NCI-H226 (cell line): ENCODE measurements at places on chromosomes 2 and 18.
A peak's percentile ranks its signal among the peaks of the same experiment; 100 is the strongest.

GRCh38 chr18:5900262-5900661 lies 4.9 kb upstream of the TMEM200C start:
- peak; percentile 92 for DNase-seq

DNA sequence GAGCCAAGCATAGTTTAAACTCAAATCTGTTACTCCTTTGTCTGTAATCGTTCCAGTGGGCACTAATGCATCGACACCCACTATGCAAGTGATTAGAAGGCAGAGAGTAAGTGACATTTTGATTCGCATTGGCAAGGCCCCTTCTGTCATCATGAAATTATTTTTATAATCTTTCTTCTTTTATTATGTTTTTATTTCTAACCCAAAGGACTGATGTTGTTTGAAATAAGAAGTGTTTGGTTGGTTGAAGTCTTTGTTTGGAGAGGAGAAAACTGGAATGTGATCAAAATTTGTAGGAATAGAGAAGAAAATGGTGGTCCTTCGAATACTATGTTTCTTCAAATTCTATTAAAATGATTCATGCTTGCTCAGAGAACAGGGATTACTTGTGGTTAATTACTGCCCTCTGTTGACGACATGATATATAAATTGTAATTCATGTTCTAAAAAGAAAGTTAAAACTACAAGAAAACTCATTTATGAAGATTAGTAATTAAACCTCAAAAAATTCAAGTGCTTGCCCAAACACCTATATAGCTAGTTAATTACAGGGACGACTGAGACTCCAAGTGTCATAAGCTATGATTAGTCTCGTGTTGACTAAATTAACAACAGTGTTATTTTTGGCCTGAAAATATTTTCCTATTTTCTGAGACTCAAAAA lies 26.4 kb upstream of the TFPI start:
- peak; percentile 33 for DNase-seq

DNA sequence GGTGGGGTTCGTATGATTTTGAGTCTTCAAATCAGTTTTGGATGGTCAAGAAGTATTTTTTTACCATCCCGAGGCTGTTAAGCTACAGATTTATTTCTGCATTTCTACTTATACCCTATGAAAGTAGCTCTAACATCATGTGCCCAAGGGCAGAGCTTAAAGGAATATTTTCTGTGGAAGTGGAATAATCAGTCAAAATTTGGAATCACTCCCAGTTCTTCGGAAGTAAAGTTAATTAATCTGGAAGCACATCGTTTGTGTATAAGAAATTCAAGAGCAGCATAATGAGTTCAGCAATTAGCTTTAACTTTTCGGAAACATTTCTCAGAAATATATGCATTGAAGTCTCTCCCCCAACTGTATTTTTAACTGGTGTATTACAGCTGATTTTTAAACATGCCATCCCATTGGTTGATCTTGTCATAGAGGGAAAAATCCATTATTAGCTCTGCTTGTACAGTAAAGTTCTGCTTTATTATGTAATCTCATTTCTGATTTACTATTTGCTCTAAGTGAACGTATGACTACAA lies 510.1 kb downstream of the DCC start:
- no peak for DNase-seq

- no peak for DNase-seq
These were observed 5.3 kb downstream of the DNMT3A start for GRCh38 chr2:25336383-25336841.

- no peak for DNase-seq
These were observed 43.0 kb downstream of the WIPF1 start for GRCh38 chr2:174554529-174555150.

DNA sequence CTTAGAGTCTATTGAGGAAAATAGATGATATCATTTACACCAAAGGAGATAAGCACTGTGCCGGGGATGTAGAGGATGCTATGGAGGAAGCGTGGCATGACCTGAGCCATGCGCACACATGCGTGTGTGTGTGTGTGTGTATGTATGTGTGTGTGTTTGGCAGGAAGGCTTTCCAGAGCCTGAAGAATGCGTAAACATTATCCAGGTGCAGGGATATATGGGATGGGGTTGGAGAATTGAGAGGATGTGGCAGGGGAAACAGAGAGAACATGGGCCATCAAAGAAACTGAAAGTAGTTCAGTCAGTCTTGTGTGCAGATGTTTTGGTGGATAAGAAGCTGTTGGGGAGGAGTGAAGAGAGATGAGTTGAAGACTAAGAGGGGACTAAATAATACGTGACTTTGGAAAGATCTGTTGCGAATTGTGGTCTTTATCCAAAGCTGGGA lies 9.3 kb upstream of the STAT1 start:
- DNase-seq, result no peak

DNA sequence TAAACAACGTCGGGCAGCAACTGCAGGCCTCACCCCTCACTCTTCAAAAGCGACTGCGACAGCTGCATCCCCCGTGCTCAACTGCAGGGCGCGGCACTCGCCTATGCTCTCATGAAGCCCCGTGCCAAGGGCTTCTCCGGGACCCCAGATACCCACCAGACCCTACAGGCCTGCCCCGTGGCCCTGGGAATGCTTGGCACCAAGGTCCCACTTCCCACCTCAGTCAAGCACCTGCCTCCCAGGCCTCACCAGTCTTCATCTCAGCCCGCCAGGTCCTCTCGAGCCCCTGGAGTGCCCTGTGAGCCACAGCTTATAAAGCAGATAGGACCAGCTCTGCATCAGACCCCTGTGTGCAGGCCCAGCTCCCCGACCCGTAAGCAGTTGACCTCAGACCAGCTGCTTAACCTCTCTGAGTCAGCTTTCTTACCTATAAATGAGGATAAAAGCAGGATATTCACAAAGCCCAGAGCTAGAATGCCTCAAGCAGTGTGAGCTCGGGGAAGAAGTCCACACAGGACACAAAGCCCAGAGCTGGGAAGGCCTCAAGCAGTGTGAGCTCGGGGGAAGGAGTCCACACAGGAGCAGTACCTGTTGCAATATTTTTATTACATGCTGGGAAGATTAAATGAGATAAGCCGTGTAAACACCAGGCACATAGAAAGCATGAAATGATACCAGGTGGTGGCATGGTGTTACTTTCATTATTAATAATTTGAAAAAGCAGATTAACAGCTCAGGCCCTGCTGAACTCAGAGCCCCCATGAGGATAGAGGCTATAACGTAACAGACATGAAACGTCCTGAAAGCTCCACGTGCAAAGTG lies 96.9 kb downstream of the HDAC4 start:
- no peak for DNase-seq

- peak; percentile 75 for DNase-seq
These were observed 994 bp upstream of the DTNA start for GRCh38 chr18:34709104-34709503.

GRCh38 chr2:16104315-16104948 lies 164.1 kb downstream of the MYCN start:
- DNase-seq, result no peak

DNA sequence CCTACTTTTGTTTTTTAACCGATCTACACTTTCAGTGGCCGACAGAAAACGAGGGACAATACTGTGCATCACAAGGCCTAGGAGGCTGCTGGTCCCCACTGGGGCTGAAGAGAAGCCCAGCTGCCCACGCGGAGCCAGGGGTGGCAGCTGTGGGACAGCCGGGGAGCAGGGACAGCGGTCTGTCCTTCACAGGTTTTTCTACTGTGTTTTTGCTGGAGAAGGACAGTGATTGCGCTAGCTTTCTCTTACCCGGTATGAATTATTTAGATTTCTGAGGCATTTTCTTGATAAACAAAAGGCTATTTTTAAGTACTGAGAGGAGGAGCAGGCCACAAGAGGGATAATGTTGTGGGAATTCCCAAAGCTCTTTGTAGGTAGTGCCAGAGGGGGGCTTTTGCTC lies 219.8 kb downstream of the ATAD2B start:
- DNase-seq, result no peak

DNA sequence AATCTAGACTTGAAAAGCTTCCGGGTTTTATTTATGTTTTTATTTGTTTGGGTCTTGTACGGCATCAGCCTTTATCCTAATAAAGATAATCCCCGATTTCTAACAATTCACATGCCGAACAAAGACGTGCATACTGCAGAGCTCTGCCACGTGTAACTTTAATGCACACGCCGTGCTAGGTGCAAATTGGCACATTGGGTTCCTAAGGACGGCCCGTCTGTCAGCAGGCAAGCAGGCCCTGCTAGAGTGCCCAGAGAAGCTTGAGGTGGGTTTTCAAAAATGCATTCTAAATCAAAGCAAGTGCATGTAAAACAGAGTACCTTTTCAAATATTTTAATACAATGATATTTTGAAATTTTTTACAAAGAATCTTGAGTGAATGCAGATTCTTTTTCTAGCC lies 806.4 kb upstream of the POU3F3 start:
- no peak for DNase-seq

DNA sequence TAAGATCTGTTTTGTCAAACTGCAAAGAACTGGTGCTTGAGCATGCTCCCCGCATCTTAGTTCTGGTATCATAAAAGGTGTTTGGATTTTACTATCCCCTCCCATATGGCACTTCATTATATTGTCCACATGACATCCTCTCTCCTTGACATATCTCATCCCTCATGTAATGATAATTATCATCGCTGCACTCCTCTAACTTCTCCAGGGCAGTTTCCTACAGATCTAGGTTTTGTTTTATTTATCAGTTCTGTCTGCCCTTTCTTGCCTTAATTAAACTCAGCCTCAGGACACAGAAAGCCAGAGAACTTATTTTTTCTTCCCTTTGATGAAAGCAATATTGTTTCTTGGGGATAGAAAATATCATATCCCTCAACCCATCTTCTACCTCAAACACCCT lies 129.6 kb upstream of the DDX18 start:
- no peak for DNase-seq

DNA sequence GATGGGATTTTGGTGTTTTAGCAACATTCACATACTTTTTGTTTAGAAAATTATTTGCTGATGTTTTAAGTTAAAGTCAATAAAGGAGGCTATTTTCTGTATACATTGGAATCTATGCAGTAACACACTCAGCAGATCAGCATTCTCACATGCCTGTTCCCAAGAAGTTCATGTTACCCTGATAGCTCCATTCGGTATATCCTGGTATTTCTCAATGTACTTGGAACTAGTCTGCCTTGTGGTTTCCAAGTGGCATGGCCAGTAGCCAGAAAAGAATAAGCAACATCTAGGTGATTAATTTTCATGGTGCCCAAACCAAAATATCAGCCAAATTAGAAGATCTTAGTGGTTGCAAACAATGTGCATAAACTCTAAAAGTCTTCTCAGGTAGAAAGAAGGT lies 5.2 kb upstream of the NCAPH start:
- DNase-seq, result peak; percentile 78

GRCh38 chr18:49728542-49728941 lies 84.8 kb downstream of the ACAA2 start:
- DNase-seq, result peak; percentile 12

- DNase-seq, result no peak
These were observed 69.0 kb downstream of the REV1 start for GRCh38 chr2:99420751-99421299.

DNA sequence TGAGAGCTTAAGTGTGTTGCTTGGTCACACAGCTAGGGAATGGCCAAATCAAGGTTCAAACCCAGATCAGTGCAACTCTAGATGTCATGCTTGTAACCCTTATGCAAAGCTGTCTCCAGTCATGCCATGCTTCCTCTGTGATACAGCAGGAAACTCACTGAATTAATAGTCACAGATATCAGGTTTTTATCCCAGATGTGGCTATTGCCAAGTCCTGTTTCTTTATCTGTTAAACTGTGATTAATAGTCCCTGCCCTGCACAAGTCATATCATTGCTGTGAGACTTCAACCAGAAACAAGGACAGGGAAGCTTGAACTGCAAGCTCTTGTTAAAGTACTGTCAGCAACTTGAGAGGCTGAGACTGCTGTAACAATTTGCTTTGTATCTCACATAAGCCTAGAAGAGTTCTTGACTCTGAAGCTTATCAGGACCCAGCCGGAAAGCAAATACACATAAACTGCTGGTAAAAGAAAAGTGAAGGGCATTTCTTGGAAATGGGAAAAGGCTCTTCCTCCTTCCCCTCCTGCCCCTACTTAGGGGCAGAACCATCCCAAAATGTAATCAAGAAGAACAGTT lies 609.0 kb downstream of the DCC start:
- no peak for DNase-seq

GRCh38 chr2:133378386-133378785 lies 189.9 kb downstream of the NCKAP5 start:
- DNase-seq, result no peak

DNA sequence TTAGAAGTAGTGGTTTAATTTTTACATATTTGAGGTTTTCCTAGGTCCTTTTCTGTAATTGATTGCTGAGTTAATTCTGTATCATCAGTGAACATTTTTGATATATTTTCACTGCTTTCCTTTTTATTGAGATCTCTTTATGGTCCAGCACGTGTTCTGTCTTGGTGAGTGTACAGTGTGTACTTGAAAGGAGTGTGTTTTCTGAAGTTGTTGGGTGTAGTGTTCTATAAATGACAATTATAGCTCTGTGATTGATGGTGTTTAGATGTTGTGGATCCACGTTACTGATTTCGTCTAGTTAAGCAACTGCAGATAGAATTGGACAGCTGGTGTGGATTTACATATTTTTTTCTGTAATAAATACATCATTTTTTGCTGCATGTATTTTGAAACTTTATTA lies 32.7 kb downstream of the AGFG1 start:
- DNase-seq, result no peak

DNA sequence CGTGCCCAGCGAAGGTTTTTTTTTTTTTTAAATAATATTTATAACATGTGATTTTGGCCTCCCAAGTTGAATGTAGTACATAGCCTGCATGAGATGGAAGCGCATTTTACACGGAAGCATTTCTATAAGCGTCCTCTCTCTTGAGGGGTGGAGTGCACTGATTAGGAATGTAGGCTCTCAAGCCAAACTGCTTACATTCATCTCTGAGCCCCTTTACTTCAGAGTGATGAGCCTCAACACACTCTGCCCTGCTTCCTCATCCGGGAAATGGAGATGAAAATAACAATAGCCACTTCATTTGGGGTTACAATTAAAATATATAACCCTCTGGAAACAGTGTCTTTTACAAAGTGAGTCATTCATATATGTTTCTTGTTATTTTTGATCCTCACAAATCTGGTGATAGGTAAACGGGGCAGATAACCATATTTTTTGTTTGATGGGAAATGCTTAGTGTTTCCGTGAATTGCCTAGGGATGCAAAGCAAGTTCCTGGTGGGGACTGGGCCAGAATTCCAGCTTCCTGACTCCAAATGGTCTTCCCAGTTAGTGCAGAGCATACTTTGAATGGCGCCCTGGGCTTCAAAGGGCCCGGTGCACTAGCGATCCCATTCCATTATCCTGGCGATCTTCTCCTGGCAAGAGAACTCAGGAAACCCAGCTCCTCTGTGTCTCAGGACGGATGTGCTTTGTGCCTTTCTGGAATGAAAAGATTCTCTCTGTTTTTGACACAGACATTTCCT lies 124.3 kb downstream of the PIEZO2 start:
- no peak for DNase-seq

- no peak for DNase-seq
These were observed 57.4 kb downstream of the SH2D6 start for GRCh38 chr2:85475799-85476490.

GRCh38 chr2:237901932-237902850 lies 42.8 kb downstream of the RAMP1 start:
- peak; percentile 20 for DNase-seq

GRCh38 chr2:189328848-189329245 lies 112.4 kb upstream of the WDR75 start:
- peak; percentile 42 for DNase-seq

GRCh38 chr2:119715409-119716283 lies 36.6 kb downstream of the TMEM177 start:
- DNase-seq, result no peak

- no peak for DNase-seq
These were observed 62.8 kb downstream of the SFXN5 start for GRCh38 chr2:73008766-73009135.
